Posterior vena cava (tissue), 2 donors: ENCODE measurements at places on chromosomes 3 and 15.

- peak; percentile 87 for DNase-seq
Measured at GRCh38 chr15:90681480-90681879, 35.7 kb upstream of the BLM start.

- DNase-seq: no peak
Measured at GRCh38 chr3:150725548-150725947, 21.8 kb upstream of the ERICH6 start.

GRCh38 chr15:22880068-22880980, 41.9 kb downstream of the NIPA2 start:
- DNase-seq: no peak

DNA sequence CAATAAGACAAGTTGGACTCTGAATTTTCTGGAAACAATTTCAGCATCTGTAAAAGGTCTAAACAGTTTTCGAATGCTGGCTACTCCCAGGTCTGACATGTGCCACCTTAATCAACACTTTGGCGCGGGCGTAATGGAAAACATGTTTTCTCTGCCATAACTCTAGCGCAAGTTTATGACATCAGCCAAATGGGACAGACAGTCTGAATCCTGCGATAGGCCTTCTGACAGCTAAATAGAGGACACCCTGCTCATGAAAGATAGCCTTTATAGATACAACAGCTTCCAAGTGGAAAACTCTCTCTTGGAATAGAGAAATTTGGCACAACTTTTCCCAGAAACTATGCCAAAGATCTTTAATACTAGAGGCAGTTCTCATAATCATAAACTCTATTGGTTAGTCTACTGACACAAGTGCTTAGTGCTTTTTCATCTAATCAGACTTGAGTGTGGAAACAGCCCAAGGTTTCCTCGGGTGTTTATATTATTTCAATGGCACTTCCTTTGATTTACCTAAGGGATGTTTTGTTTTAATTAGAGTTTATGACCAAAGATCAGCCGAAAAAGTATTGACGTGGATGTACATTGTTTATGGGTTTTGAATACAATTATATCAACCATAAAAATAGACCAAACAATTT, 120.1 kb upstream of the DPH6 start:
- DNase-seq: no peak

- no peak for DNase-seq
Measured at GRCh38 chr3:52710512-52710911, 4.6 kb downstream of the SPCS1 start.

GRCh38 chr3:42376344-42376798, 34.0 kb downstream of the LYZL4 start:
- DNase-seq: no peak

DNA sequence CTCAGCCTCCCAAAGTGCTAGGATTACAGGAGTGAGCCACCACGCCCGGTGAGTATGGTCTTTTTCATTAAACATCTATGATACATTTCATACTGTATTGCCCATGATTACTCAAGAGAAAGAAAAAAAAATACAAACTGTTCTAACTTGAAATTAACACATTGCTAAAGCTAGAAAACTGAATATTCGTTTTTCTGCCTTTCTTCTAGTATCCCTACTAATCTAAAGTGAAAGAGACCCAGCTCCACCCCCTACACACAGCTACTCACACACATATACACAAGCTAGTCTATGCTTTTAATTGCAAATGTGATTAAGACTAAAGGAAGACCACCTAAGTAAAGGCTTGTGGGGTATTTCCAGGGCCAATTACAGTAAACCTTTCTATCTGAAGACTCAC, 43.1 kb downstream of the INO80 start:
- DNase-seq: no peak

DNA sequence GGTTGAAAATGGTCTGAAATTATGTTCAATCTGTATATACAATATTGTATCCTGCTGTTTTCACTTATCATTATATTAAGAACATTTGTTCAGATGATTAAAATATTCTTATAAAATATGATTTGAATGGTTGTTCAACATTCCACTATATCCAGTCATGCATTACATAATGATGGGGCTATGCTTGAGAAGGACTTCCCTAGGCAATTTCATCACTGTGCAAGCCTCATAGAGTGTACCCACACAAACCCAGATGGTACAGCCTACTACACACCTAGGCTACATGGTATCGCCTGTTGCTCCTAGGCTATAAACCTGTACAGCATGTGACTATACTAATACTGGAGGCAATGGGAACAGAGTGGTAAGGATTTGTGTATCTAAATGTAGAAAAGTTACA, 30.5 kb downstream of the SLC7A14 start:
- no peak for DNase-seq
